NCI-H748 treated with DMSO at 0.1 percent for 48 hours (cell line): ENCODE measurements at places on chromosomes 7 and 10.
A peak's percentile ranks its signal among the peaks of the same experiment; 100 is the strongest.

- DNase-seq = no peak
Observed at GRCh38 chr7:6636741-6637543, at the start of gene ZNF316. ZNF316 (plus strand) TSS chr7:6637318; CDS start chr7:6642410, 5,092 bp downstream.

GRCh38 chr10:98852686-98853085 lies 383.0 kb downstream of the HPSE2 start:
- no peak for DNase-seq

DNA sequence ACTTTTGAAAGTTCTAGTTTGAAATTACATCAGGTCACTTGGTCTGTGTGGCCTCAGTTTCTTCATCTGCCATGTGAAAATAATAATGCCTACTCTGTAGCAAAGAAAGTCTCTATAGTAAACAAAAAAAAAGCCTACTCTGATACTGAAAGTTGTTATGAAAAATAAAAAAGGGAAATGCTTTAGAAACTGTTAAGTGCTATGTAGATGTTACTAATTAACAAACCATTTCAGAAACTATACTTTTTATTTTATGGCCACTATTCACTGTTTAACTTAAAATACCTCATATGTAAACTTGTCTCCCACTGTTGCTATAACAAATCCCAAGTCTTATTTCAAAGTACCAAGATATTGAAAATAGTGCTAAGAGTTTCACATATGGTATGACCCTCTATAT lies 50.6 kb downstream of the CFTR start:
- no peak for DNase-seq

DNA sequence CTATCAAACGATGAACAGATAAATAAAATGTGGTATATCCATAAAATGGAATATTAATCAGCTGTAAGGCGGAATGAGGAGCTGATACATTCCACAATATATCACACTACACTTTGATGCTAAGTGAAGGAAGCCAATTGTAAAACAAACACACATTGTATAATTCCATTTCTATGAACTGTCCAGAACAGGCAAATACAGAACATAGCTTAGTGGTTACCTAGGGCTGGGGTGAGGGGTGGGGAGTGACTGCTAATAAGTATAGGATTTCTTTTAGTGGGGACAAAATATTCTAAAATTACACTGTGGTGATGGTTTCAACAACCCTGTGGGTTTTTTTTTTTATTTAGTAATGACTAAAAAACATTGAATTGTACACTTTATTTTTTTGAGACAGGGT lies 82.1 kb upstream of the SLC26A5 start:
- DNase-seq = no peak

GRCh38 chr7:17493446-17493845 lies 195.0 kb downstream of the AHR start:
- no peak for DNase-seq

GRCh38 chr7:55931421-55932151 lies 20.1 kb upstream of the MRPS17 start:
- no peak for DNase-seq

- no peak for DNase-seq
Observed at GRCh38 chr7:105808703-105809590, 67.5 kb downstream of the ATXN7L1 start.

DNA sequence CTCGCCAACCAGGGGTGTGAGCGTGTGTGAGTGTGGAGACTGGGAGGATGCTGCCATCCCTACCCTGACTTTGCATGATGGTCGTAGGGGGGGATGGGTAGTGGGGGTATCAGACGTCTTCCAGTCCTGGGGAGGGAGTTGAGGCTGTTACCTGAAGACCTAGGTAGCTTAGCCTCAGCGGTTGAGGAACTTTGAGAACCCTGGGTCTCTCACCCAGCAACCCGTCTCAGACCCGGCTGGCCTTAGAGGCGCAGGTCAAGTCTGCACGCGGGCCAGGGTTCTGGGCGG lies 2.7 kb downstream of the SLC4A2 start:
- DNase-seq = no peak

- no peak for DNase-seq
Observed at GRCh38 chr7:110418659-110419280, 672.2 kb upstream of the LRRN3 start.

DNA sequence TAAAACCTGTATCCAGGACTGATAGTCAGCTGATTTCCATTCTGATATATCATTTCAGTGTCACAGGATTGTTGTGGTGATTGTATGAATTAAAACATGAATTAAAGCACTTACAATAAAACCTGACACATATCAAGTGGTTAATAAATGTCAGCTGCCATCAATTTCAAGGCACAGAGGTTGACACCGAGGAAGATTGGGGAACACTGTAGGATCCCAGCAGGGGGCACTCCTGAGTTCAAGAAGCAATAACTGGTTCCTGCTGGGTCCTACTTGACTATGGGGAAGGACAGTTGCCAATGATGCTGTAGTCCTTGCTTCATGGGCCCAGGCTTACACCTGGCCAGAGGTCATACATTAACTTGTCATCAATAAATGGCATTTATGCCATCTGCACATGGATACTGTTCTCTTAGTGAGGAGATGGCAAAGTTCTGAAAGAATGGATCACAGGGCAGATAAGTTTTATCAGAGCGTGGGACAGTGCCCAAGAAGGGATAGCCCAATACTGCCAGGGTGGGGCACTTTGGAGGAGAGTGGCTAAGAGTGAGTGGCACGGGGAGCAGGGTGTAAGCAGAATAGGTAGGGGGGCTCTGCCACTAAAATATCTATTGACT lies 24.1 kb downstream of the FZD1 start:
- DNase-seq = no peak

DNA sequence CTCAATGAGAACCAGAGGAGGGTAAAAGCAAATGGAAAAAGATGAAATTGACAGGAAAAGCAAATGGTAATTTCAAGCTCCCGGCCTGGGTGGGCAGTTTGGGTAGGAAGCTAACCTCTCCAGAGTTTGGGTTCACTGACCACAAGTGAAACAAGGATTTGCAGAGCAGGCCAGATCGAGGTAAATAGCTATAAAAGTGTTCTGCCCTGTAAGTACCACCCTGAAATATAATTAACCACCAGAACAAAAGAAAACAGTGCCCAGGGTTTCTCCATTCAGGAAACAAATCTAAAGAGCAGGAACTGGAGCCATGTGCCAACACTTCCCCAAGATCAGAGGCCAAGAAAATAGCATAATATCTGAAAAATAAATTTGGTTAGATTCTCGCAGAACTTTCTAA lies 276.7 kb upstream of the MEOX2 start:
- no peak for DNase-seq

DNA sequence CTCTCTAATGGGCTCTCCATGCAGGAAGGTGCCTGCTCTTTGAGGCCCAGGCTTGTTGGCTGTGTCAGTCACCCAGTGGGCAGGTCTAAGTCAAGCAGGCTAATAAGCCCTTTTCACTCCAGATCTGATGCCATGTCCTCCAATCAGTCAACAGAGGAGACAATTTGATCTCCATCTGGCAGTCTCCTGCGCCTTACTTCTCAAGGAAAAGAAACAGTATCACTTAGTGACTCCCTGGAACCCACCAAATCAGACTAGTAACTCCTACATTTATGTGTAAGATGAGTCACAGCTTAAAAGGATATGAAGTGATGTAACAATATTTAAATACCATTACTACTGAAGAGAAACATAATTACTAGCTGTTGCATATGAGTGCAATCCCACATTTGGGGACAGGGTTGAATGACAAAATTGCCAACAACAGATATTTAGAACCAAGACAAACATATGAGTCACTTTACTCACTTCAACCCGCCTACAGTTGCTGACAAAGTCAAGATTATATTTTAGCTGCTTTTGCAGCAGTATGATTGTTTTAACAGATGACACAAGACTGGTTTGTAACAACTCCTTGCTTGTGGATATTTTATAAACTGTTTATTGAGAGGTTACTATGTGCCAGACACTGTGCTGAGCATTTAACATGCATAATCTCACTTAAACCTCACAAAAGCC lies 72.1 kb downstream of the USP6NL start:
- peak; percentile 4 for DNase-seq
